ENCODE measurements at places on chromosomes 5 and 9.
A peak's percentile ranks its signal among the peaks of the same experiment; 100 is the strongest.

- no peak for DNase-seq
These were observed at the start of gene CDH10 for GRCh38 chr5:24644761-24645160. Gene CDH10 (minus strand): TSS chr5:24644978. CDS start chr5:24593490, 51,488 bp downstream.

GRCh38 chr9:621201-621855 is 220.2 kb upstream of the DMRT1 start:
- no peak for DNase-seq

GRCh38 chr9:92151691-92152393 is 36.6 kb upstream of the SPTLC1 start:
- no peak for DNase-seq

DNA sequence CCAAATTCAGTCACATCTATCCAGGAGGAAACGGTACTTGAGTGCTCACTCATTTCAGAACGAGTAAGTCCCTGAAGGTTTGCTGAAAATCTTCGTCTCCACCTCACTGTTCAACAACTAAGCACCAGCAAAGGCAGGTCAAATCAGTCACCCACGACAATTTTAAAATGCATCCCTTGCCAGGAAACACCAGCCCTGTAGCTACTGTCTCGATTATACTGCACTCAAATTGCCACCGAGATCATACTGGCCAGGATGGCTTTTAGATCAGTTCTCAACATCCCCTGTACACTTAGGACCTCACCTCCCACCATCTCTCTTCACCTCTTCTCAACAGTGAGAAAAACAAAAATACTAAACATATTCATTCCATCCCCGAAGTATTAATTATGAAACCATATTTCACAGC is 298.6 kb downstream of the AGTPBP1 start:
- no peak for DNase-seq

DNA sequence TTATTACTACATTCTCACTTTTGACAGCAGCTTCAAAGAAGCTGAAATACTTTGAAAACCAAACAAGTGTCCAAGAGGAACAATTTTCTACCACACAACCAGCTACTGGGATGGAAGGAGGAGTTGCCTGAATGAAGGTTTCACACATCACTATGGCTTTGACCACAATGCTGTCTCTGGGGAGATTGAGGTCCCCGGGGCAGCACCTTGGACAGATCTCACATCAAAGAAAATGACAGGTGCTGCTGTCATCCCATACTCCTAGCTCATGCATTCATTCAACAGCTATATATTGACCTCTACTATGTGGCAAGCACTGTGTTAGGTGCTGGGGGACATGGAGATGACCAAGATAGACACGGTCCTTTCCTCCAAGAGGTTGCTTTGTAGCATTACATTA is 233.2 kb upstream of the RASEF start:
- no peak for DNase-seq

- peak; percentile 35 for DNase-seq
These were observed 41.8 kb downstream of the ARHGAP26 start for GRCh38 chr5:142811866-142812557.

GRCh38 chr5:1733369-1733768 is 66.3 kb downstream of the MRPL36 start:
- no peak for DNase-seq

- peak; percentile 31 for DNase-seq
These were observed 40.9 kb upstream of the GLDC start for GRCh38 chr9:6686396-6686795.

DNA sequence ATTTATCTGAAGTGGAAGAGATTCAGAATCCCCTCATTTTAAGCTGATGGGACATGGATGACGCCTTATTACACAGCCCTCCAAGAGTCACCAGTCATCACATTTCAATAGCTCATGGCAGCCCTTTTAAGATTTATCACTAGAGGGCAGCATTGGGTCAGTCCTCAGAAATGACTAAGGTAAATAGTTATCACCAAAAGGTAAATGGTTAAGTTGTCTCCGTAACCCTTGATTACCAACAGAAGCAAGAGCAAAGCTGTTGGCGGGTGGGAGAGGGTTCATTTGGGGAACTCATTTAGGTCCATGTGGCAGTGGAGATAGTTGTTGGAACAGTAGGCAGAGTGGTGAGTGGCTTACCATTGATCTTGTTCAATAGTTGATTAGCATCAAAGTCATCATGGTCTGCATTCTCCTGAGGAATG is 12.0 kb upstream of the C9 start:
- peak; percentile 64 for DNase-seq

GRCh38 chr5:140111011-140111858 is 2.7 kb upstream of the PURA start:
- no peak for DNase-seq

GRCh38 chr9:7169717-7170389 is 412.1 kb downstream of the KDM4C start:
- no peak for DNase-seq

- DNase-seq = no peak
These were observed 2.0 kb downstream of the GLIS3 start for GRCh38 chr9:4297786-4298254.

All from AML-193 (cell line).